ENCODE measurements at places on chromosomes 2 and 18.
A peak's percentile ranks its signal among the peaks of the same experiment; 100 is the strongest.

GRCh38 chr2:40844353-40845277, 392.7 kb upstream of the SLC8A1 start:
- DNase-seq: no peak

DNA sequence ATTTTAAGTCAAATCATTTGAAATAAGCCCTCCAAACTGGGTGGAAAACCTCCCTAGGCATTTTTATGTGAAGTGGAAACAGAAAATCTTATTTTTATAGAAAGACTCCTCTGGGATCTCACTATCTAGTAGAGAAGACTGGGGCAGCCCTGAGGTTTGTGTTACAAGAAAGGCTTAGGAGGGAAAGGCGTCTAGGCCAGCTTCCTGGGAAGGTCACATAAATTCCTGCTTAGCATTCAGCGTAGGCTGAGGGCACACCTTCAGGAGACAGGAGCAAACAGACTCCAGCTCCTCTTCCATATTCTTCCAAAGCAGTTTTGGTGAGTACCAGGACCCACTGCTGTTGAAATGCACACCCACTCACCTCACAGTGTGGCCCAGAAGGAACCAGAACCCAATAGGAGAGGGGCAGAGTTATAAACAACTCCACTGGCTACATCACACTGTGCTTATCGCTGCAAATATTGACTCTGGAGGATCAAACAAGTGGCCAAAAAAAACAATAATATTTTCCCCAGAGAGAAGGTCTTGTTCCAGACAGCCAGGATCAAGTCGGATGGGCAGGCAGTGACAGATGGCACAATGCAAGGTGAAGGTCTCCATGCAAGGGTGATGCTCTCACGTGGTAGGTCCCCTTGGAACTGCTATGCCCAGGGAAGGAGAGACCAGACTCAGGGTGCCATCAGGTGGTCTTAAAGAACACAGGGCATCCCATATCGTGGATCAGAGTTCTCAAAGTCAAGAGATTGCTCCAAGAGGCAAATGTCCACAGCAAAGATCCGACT, 17.7 kb upstream of the IGFBP2 start:
- no peak for DNase-seq

DNA sequence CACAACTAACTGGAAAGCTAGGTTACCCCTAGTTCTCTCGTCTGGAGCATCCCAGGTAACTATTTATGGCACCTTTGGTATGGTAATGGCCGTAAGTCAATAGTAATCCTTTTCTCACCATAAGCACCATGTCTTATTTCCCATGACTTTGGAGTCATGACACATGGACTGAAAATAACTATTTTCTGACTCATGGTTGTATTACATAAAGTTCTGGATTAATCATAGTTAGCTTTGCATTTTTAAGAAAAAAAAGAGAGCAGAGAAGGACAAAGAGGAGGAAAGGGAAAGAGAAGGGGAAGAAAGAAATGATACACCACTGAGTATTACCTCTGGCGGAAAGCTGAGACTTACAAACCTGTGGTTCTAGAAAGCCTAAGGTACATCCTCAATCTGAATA, 99.3 kb downstream of the BIN1 start:
- DNase-seq: no peak

DNA sequence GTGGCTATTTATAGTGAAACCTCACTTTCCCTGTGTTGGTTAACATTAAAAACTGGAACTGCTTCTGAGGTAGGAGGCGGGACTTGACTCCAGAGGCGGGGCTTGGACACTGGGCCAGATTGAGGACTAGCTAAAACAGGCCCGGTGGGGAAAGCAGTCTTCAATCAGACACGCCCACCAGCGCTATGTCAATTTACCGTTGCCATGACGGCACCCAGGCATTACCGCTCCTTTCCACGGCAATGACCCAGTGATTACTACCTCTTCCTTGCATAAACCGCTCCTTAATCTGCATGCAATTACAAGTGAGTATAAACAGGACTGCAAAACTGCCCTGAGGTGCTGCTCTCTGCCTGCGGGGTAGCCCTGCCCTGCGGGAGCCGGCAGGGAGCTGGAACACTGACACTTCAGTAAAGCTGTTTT, 35.3 kb downstream of the LRRFIP1 start:
- peak; percentile 78 for DNase-seq

GRCh38 chr2:190982262-190983034, 31.5 kb downstream of the STAT1 start:
- no peak for DNase-seq

DNA sequence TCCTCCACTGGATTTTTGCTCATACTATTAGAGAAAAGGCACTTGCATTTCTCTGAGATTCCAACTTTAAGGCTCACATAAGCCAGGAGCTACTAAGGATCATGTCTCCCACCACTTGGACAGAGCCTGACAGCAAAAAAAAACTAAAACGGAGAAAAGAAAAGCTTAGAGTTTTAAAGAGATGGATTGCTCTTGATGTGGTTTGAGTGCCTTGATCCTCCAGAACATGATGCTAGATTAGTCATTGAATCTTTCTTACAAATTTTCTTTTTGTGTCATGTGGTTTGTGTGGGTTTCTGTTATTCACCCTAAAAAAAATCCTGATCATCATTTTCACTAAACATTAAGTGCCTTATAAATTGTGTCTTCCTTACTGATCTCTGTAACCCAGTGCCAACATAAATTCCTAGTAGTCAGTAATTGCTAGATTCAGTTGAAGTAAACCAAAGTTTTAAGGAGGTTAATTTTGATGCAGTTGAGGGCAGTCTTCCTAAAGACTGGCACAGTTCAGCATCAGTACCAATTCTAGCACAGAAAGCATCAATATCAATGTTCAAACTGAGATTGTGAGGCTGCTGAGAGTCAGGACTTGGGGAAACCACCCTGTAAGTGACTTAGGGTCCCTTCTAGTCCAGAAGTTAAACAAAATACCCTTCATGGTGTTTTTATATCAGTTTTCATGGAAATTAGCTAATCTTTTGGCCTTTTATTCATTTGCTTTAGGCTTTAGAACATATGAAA, 206.3 kb downstream of the RAD51AP2 start:
- no peak for DNase-seq

DNA sequence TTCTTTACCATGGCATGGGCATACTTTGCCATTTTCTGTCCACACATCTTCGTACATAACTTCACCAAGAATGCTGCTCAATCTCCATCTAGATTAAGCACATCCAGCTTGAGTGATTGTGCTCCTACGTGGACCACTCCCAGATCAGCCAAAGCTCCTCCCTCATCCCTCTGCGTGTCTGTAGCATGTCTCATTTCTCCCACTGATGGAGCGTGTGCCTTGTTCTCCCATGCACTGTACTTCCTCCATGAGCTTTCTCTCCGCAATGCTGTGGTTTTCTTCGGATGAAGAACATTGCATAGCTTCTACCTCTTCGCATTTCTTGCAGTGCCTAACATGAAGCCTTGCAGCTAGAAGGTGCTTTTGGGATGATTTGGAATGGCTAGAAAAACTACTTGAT, 13.5 kb downstream of the CCL20 start:
- no peak for DNase-seq

GRCh38 chr2:106280224-106280623, 86.1 kb upstream of the UXS1 start:
- DNase-seq: no peak

GRCh38 chr2:54704688-54705605, 18.5 kb upstream of the EML6 start:
- DNase-seq: peak; percentile 46

DNA sequence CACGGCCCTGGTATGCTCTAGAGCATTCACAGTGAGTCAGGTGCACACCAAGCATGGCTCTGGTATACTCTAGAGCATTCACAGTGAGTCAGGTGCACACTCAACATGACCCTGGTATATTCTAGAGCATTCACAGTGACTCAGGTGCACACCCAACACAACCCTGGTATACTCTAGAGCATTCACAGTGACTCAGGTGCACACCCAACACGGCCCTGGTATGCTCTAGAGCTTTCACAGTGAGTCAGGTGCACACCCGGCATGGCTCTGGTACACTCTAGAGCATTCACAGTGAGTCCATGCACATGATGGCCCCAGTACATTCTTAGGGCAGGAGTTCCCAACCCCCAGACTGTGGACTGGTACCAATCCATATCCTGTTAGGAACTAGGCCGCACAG, 158.1 kb downstream of the EIPR1 start:
- DNase-seq: no peak

GRCh38 chr2:1860931-1861330, 116.6 kb upstream of the PXDN start:
- DNase-seq: no peak

GRCh38 chr2:240574386-240575100, 6.3 kb downstream of the RNPEPL1 start:
- no peak for DNase-seq
